ENCODE measurements at places on chromosomes 6 and 20.

- no peak for DNase-seq
These were observed 50.4 kb upstream of the MPC1 start for GRCh38 chr6:166433096-166433495.

GRCh38 chr6:163828038-163828795 is 413.7 kb downstream of the QKI start:
- no peak for DNase-seq

- no peak for DNase-seq
These were observed 73.8 kb downstream of the SASH1 start for GRCh38 chr6:148416330-148416965.

- no peak for DNase-seq
These were observed 750.4 kb downstream of the TENT5A start for GRCh38 chr6:81002126-81002525.

GRCh38 chr6:99393366-99393697 is 663 bp downstream of the COQ3 start:
- no peak for DNase-seq

GRCh38 chr6:3643921-3644738 is 107.4 kb downstream of the PXDC1 start:
- no peak for DNase-seq

- DNase-seq: no peak
These were observed 87.8 kb downstream of the SLC2A10 start for GRCh38 chr20:46797206-46797605.

DNA sequence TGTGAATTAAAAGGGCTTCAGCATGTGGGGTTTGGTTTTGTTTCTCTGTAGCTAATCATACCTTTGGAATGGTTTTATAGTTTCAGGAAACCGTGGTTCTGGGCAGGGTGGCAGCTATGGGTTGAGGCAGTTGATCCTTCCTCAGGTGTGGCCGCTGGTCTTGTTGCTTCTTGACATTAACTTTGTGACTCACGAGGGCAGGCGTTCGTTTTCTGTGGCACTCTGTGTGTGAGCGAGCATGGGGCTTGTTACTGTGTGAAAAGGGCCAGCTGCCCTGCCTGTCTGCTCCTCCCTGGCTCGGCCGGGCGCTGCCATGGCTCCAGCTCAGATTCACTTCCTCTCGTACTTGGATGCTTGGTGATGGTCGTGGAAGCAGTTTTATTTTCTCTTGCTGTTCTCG is 16.2 kb downstream of the DNAJC5 start:
- no peak for DNase-seq

- DNase-seq: no peak
These were observed 90.8 kb downstream of the THBS2 start for GRCh38 chr6:169162752-169163407.

- DNase-seq: no peak
These were observed 902 bp downstream of the ZNF337 start for GRCh38 chr20:25695532-25696370.

DNA sequence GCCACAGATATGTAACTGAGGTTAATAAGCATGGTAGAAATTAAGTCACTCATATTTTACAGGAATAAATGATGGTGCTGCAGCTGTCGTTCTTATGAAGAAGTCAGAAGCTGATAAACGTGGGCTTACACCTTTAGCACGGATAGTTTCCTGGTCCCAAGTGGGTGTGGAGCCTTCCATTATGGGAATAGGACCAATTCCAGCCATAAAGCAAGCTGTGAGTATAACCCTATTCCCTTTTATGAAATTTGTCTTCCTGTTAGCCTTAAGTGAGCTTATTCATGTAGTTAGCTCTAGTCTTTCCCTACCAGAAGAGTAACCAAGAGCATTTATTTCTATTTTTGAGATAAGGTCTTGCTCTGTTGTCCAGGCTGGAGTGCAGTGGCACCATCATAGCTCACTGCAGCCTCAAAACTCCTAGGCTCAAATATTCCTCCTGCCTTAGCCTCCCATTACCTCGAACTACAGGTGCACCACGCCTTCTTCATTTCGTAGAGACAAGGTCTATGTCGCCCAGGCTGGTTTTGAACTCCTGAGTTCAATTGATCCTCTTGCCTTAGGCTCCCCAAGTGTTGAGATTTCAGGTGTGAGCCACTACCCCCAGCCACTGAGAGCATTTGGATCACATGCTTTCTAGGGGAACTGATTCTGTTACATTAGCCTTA is 12.0 kb downstream of the TCP1 start:
- DNase-seq: no peak

DNA sequence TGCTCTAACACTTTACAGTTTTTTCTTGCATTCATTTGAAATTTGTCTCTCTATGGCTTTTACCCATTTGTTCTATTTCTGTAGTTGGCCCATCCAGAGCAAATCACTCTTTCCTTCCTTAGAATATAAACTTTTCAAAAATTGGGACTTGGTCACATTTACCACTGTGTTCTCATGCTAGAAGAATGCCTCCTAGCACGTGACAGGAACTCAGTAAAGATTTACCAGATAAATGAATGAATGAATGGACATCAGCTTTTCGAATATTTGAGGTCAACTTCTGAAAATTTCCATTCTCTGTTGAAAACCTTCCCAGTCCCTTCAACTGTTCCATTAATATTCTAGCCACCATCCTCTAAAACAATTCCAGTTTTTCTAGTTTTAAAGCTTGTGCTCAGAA is 294.5 kb downstream of the CD83 start:
- no peak for DNase-seq

- no peak for DNase-seq
These were observed 105.2 kb upstream of the LRFN2 start for GRCh38 chr6:40692337-40692736.

DNA sequence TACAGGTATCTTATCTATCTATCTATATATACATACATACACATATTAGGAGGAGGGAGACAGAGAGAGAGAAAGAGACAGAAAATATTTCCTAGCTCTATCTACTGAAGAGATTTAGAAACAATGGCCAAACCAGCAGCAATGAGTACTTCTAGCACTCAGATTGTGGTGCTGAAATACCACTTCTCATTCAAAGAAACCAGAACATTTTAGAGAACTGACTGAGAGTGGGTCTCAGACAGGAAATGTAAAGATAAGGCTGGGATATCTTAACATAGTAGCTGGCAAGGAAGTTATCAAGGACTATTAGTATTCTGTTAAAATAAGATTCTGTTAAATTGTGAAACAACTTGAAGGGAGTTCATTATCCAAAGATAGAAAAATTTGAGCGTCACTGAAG is 57.0 kb downstream of the DNAAF9 start:
- DNase-seq: no peak

DNA sequence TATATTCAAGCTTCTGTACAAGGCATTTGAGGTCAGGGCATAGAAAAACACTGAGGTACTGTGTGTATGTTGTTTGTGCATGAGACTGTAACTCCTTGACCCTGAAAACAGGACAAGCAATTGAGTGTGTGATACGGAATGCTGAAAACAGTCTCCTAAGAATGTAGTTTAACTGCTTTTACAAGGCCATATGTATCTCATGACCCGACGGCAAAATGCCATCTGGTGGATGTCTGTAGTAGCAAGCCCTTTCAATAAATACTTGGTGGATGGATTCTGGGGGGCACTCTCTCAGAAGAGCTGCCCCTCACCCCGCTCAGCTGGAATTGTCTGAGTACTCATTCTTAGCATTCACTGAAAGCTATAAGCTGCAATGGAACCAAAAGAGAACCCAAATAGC is 69.3 kb upstream of the EYS start:
- DNase-seq: no peak

DNA sequence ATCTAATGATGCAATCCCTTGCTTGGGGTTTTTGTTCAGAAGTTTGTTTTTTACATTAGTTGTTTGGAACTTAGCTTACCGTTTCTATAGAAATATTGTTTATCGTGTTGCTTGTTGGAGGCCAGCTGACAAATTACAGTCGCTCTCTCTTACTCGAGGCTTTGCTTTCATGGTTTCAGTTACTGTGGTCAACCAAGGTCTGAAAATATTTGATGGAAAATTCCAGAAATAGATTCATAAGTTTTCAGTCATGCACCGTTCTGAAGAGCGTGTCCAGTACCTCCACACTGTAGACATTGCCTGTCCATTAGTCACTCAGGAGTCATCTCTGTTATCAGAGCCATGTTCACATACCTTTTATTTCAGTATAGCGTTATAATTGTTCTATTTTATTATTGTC is 47.9 kb downstream of the DEK start:
- DNase-seq: no peak

GRCh38 chr6:27303613-27304272 is 8.3 kb downstream of the POM121L2 start:
- no peak for DNase-seq

DNA sequence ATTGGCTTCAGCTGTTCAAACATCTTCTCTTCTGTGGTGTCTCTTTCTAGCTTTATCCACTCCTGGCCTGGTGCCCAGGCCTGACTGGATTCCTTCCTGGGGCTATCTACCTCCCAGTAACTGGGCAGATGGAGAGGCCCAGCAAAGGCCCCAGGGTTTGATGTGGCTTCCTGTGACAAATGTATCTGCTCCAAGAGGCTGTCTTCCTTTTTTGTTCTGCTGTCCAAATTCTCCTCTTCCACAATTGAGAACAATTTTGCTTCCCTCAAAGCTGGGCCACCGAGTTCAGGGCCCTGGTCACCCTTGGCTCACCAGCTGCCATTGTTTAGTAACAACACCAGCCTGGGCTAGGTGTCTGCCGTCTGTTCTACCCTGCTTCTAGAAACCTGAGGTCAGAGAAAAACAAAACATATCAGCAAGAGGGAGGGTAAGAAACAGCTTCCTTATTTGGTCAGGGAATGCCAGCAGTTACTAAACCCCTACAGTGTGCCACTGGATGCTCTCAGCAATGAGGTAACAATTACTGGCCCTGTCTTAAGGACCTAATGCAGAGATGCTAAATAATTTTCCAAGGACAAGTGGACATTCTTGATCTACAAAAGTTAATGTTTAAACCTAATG is 3.9 kb downstream of the ZFP57 start:
- DNase-seq: no peak

DNA sequence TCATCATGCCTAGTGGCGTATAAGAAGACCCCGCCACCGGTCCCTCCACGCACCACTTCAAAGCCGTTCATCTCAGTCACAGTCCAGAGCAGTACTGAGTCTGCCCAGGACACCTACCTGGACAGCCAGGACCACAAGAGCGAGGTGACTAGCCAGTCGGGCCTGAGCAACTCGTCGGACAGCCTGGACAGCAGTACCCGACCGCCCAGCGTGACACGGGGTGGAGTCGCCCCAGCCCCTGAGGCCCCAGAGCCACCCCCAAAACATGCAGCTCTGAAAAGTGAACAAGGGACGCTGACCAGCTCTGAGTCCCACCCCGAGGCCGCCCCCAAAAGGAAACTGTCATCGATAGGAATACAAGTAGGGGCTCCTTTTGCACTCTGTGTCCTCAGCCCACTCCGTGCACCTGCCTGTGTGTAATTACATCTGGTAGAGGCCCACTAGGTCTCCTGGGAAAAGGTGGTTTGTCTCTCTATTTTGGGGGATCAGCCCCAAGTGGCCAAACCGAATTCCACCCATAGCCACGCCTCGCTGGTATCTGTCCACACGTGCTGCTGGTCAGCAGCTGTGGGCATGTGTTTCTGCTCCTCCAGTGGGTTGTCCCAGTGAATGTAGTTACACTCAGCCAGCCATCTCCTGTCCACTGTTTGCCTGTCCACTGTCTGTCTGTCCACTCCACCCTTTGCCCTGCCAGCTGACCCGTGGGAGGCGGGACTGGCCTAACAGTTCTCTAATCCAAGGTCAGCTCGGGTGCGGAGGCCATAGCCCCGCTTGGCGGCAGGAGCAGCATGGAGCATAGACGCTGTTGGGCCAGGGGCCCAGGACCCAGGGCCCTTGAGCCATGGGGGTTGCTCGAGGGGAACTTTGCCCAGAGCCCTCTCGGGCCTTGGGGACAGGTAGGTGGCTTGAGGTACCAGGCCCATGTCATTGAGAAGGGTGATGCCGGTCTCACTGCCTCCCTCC is 44.3 kb upstream of the MYL9 start:
- no peak for DNase-seq

DNA sequence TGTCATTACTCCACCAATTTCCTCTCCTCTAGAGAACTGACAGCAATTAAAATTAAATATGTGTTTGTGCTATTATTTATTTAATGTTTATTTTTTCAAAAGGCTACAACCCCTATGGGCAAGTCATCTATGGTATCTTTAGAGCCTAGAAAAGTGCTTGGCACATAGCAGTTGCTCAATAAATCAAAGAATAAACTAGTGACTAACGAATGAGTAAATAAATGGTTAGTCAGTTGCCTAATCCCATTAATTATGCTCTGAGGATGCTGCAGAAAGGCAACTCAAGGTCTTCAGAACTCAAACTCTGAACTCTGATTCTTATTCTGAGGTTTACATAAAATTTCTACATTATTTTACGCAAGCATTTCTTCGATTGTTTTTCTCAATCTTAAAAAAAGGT is 193.0 kb upstream of the TSHZ2 start:
- no peak for DNase-seq

DNA sequence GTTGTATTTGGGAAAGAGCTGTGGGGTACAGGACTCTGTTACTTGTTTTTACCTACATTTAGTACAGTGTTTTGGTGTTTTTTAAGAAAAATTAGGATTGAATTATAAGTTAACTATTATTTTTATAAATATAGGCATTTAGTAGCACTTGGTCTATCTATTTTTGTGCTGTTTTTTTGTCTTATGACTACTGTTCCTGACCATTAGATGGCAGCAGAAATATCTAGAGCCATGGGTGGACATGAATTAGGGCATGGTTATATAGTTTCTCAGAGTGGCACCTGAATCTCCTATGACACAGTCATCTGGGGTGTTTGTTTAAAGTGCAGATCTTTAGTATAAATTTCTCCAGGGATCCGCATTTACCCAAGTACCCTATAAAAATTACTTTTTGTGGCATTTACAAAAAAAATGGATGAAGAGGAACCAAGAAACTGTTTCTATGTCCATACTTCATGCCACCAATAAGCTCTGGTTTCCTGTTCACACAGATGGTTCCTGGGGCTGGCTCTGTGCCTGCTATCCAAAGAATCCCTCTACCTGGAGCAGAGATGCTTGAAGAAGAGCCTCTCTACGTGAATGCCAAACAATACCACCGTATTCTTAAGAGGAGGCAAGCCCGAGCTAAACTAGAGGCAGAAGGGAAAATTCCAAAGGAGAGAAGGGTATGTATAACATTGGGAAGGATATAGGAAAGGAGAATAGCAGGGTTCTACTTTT is 19.8 kb downstream of the NFYA start:
- DNase-seq: no peak

DNA sequence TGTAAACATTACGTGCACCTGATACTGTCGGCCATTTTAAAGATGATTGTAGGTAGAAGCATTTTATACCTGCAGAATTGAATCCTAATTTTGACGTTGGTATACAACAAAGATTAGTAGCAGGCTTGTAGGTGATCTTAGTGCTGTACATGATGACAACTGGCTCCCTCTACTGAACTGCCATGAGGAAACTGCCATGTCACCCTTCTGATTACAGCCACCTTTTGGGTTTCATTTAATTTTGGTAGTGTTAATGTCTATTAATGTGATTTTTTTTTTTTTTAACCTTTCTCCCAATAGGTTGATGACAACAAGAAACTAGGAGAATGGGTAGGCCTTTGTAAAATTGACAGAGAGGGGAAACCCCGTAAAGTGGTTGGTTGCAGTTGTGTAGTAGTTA is 2.3 kb downstream of the RPS12 start:
- DNase-seq: no peak

GRCh38 chr20:32988008-32988407 is 16.2 kb downstream of the SUN5 start:
- no peak for DNase-seq

GRCh38 chr20:5967469-5967868 is 17.0 kb downstream of the MCM8 start:
- no peak for DNase-seq

GRCh38 chr6:109295774-109296156 is 86.5 kb downstream of the CD164 start:
- DNase-seq: no peak

- DNase-seq: no peak
These were observed 530 bp upstream of the NEDD9 start for GRCh38 chr6:11232770-11233626.
